Pancreas (tissue), 10 donors: ENCODE measurements at places on chromosomes 13 and 19. TPM values are rescaled to one million over a fixed set of nuclear protein-coding genes. Genes with fewer than 3 reads are reported as not detected.

DNA sequence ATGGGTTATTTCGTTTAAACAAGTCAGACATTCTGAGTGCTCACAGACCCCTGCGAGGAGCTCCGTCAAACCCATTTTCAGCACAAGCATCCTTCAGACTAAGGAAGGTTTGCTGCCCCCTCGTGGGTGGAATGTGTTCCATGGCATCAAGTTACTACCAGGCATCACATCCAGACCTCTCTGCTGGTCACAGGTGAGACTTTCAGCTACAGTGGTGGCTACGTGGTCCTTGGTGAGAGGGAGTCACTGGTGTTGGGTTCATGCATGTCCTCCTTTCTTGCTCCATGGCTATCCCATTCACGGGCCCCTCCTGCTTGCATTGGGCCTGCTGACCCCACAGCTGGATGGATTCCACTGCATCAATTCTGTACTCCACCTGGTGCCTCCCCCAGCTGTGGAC is 9.1 kb upstream of the LILRB5 start:
- no peaks in the 10 kb centered on the region for H3K27me3 ChIP-seq
- H3K4me3 ChIP-seq = no peak overlapping the region
- no peaks in the 10 kb centered on the region for H3K4me1 ChIP-seq
- no peaks in the 10 kb centered on the region for H3K36me3 ChIP-seq
- DNase-seq = peak; percentile 77

DNA sequence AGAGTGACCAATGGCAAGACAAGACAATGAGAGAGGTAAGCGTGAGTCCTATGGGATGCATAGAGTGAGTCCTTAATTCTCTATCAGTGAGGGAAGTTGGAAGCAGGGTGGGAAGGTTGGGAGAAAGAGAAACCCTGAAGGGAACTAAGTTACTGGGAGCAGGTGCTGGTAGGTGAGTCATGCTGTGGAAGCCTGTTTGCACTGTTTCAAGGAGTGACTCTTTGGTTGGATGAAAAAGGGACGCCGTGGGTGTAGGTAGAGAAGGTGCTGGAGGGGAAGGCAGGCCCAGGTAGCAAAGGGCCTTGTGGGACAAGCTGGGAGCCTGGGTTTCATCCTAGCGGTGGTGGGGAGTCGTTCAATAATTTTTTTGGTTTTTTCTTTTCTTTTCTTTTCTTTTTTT is 21.9 kb downstream of the IGFL1 start:
- no peak overlapping the region for H3K4me3 ChIP-seq
- H3K27ac ChIP-seq = no peak overlapping the region
- no peaks in the 10 kb centered on the region for H3K4me1 ChIP-seq
- H3K27me3 ChIP-seq = no peaks in the 10 kb centered on the region

DNA sequence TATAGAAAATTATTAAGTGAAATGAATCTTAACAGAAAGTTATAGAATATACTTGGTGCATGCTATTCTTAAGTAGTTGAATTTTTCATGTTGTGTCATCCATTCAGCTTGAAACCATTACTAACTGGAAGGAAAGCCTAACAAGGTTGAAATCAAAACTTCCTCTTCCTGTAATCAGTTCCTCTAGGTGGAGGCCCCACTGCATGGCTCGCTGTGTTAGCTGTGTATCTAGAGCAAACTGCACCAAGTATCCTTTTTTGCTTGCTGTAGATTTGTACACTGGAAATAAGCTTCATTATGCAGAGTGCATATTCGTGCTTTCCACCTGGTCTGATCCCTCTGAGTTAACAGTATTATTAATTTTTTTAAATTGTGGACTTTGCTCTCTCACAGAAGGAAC is 1146.1 kb downstream of the EFNB2 start:
- H3K36me3 ChIP-seq = no peaks in the 10 kb centered on the region
- H3K27ac ChIP-seq = no peak overlapping the region
- H3K4me3 ChIP-seq = no peak overlapping the region
- H3K4me1 ChIP-seq = no peaks in the 10 kb centered on the region
- H3K27me3 ChIP-seq = no peaks in the 10 kb centered on the region

VSIG10L gene
- not detected for total RNA-seq

NRTN gene
- 11.2 TPM for total RNA-seq

PTPRS gene
- 77.2 TPM for total RNA-seq
